Activated naive CD4-positive, alpha-beta T cell (primary cell): ENCODE measurements at places on chromosomes 5 and 9.

GRCh38 chr9:114387680-114388356, at the start of gene AKNA:
Gene AKNA (minus strand): TSS chr9:114387982. CDS start chr9:114381333, 6,649 bp downstream.
- DNase-seq, result peak; percentile 25

DNA sequence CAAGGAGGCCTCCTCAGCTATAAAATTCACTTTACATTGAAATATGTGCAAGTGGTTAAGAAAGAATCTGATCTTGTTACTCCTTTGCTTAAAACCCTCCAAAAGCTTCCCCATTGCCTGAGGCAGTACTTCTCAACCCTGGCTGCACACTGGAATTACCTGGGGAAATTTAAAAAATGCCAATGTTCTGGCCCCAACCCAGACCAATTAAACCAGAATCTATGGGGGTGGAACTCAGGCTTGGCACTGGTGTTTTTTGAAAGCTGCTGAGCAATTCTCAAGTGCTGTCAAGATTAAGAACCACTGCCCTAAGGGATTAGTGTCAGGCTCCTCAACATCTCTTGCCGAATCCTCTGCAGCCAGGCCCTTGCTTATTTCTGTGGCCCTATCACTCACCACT, 269.6 kb downstream of the ELAVL2 start:
- DNase-seq, result no peak

DNA sequence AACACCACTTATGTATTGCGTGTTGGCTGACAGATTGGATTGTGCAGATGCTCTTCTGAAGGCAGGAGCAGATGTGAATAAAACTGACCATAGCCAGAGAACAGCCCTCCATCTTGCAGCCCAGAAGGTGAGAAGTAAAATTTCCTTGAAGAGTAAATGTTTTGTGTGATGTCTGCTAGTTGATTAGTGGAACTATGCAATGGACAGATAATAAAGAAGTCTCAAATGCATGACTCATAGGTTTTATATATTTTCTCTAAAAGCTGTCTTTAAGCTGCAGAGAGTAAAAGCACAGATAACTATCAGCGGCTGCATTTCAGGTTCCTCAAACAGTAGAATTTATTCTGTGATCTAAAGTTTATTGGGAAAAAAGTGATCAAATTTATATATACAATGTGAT, 27.4 kb downstream of the INVS start:
- no peak for DNase-seq

GRCh38 chr5:35331956-35332950, 102.0 kb upstream of the PRLR start:
- no peak for DNase-seq

GRCh38 chr5:93960042-93960441, 218.6 kb upstream of the POU5F2 start:
- no peak for DNase-seq

GRCh38 chr5:170263906-170264305, 31.1 kb downstream of the C5orf58 start:
- no peak for DNase-seq

- no peak for DNase-seq
Measured at GRCh38 chr5:104186100-104186499, 623.5 kb upstream of the NUDT12 start.

GRCh38 chr9:91815896-91816295, 134.1 kb downstream of the ROR2 start:
- DNase-seq, result no peak

DNA sequence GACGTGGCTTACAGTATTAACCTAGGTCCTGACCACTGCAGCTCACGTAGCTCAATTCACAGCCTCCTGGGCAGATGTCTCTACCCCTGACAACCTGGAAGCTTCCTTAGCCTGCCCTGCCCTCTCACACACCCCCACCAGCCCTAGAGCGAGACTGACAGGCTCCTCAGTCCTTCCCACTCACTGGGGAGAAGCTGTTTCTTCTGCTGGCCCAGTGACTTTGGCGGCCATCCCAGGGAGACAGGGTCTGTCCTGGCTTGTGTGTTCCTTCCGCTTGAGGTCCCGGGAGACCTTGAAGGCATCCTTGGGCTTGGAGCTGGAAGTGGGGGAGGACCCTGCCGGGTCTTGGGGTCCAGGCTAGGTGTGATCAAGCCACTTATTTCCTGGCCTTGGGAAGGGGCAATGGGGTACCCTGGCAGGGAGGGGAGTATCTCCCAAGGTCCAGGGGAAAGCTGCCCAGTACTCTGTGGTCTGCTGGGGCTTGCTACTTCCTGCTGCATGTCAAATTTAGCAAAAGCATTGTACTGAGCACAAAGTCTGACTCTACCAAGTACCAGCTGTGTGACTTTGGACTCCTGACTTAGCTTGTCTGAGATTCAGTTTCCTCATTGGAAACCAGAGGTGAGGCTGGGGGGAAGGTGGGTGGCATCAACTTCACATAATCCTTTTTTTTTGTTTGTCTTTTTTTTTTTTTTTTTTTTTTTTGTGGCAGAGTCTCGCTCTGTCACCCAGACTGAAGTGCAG, 1.9 kb downstream of the MIGA2 start:
- DNase-seq, result no peak

- no peak for DNase-seq
Measured at GRCh38 chr5:148309746-148310145, 2.5 kb upstream of the SPINK7 start.

DNA sequence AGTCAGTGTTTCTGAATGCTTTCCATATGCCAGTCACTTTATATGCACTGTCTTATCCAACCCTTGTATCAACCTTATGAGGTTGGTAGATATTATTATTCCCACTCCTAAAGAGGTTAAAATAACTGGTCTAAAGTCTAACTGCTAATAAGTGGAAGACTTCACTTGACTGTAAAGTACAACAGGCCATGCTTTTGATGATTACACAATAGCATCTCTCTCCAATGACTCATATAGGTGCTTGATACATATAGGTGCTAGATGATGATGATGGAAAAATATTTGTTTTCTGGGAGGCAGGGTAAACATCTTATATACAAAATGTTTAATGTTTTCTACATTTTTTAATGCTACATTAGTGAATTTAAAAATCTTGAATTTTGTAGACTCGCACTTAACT, 75.9 kb upstream of the NR3C1 start:
- DNase-seq, result no peak

GRCh38 chr9:31236344-31236743, 1148.1 kb upstream of the ACO1 start:
- no peak for DNase-seq

GRCh38 chr5:111757355-111758283, 625 bp upstream of the NREP start:
- peak; percentile 36 for DNase-seq

DNA sequence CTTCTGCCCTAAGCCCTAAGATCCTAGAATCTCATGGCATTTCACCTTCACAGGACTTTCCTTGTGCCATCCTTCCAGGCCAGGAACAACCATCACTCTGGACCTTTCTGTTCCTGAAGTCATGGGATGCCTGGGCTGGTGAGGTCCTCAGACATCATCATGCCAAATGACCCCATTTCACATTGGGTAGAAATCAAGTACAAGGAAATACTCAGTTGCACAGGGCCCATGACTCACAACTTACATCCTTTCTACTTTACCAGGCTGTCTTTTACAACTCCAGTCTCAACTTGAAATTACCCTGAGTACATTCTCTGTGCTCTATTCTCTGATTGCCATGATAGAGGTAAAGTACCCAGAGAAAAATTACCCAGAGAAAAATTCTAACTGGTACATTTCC, 167.1 kb downstream of the PIK3R1 start:
- no peak for DNase-seq

DNA sequence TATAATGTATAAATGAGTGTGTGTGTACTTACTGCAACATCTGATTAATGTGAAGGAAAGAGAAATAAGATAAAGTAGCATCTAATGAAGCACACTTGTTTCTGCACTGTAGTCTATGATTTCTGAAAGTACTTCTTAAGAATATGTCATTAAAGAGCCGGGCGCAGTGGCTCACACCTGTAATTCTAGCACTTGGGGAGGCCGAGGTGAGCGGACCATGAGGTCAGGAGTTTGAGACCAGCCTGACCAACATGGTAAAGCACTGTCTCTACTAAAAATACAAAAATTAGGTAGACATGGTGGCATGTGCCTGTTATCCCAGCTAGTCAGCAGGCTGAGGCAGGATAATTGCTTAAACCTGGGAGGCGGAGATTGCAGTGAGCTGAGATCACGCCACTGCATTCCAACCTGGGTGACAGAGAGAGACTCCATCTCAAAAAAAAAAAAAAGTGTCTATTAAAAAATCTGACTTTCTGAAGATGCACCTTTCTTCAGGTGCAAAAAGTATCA, 556.9 kb downstream of the PTPRD start:
- DNase-seq, result no peak

DNA sequence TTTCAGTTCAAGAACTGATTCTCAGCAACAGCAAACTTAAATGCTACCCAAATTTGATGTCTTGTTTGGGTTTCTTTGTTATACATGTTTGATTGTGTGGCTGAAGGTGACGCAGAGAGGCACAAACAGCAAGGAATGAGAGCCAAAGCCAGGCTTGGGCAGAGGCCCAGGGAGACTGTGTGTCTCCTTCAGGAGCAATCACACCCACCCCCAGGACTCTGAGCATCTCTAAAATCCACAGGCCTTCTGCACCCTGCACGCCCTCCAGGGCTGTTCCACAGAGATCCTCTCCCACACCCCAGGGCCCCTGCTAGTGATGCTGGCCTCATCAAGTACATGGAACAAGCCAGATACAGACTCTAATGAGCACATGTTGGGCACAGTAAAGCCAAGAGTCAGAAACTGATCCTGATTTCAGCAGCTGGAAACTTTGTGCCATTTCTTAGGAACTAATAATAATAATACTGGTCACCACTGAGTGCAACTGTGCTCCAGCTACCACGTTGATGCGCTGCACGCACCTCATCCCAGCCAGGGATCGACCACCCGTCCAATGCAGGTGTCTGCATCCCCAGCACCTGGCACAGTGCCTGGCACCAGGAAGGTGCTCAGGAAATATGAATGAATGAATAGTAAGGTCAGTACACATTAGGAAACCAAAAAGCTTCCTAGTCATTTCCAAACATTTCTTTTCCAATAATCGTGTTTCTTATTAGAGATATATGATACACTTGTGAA, 54.6 kb upstream of the TCF7 start:
- DNase-seq, result no peak

DNA sequence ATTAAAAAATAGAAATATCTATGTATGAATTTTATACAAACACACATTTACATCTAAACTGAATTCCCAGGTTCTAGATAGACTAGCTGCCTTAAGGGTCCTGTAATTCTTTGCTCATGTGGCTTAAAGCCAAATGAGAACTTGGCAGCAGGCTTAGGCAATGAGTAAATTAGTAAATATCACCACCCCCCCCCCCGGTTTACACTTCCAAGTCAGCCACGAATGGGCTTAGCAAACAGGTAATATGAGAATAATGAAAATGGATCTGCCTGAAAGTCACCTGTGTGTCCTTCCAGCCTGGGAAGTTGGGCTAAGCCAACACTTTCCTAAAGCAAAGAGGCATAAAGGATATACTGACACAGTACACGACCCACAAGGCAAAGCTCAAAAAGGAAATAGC, 108.6 kb downstream of the KLHL3 start:
- no peak for DNase-seq

GRCh38 chr9:89304020-89304833, 6.8 kb upstream of the CKS2 start:
- DNase-seq, result no peak

GRCh38 chr5:173627860-173628392, 11.5 kb upstream of the BOD1 start:
- no peak for DNase-seq

DNA sequence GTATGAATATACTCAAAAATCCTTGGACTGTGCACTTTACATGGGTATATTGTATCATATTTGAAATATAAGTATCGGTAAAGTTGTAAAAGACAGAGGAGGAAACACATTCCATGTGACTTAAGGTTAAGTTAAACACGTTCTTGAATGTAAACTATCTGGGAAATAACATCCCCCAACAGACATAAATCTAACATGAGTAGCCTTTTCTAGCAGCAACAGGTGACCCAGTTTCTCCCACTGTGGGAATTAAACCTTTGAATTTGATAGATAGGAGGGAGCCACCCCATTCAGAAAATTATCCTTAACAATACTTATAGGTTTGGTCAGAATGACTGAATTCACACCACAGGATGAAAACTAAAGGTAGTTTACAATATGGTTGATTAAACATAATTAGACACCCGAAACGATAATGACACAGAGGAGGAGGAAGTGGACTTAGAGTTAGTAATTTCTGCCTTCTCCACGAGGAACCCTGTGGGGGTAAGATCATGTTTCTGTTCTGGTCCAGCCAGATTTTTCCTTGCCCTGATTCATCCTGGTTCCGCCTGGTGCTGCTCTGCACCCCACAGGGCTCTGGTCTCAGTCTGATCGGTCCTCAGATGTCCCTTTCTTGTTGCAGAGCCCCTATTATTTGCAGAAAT, 84.6 kb upstream of the DNAH5 start:
- DNase-seq, result no peak

DNA sequence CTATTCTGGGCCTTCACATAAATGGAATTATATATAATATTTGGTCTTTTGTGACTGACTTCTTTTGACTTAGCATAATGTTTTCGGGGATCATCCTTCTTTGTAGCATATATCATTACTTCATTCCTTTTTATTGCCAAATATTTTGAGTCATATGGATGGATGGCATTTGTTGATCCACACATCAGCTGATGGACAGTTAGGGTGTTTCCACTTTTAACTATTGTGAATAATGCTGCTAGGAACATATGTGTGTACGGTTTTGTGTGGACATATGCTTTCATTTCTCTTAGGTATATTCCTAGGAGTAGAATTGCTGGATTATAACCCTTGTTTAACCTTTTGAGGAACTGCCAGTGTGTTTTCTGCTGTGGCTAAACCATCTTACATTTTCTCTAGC, 249.6 kb downstream of the FANCC start:
- no peak for DNase-seq

DNA sequence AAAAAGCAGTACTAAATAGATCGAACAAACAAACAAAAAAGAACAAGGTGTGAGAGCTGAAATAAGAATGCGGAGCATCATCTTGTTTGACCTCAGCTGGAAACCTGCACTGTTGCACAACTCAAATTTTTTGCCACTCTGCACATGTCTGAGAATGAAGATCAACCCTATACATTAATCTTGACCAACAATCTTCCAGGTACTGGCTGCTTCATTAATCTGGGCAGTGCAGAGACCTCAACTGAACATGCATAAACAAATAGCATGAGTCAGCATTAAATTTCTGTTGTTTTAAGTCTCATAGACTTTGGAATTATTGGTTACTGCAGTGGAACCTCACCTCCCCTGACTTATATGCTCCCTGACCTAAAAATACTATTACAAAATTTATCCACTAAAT, 114.6 kb upstream of the FTMT start:
- DNase-seq, result no peak
